ENCODE measurements at places on chromosomes 4 and X.

- peak; percentile 42 for DNase-seq
Observed at GRCh38 chr4:1246111-1246881, 2.6 kb downstream of the CTBP1 start.

DNA sequence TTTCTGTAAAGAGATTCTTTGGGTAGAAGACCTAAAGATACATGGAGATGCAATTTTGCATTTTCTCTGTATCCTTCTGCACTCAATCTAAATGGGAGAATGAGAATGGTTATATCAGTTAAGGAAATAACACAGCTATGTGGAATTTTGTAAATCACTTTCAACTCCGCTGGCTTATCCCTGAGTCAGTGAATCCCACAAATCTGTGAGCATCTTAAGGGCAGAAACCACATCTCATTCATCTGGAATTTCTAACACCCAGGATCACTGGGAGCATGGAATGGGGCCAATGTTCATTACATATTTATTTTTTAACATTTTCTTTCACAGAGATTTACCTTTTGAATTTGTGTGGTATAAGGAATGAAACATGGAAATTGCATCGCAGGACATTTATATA is 167.8 kb downstream of the CFAP47 start:
- DNase-seq: no peak

DNA sequence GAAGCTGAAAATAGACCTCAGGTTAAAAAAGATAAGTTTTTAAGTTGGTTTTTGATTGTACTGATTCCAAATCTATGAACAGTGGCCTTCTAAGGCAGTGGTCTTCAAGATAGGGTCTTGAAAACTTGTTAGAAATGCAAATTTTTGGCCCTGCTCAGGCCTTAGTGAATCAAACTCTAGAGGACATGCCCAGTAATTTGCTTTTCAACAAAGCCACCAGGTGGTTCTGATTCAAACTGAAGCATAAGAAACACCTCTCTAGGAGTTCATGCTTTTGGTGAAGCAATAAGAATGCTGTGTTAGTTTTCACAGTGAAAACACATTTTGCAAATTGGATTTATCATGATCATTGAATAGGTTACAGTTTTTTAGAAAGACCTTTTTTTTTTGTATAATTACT is 1849.4 kb upstream of the AGA start:
- DNase-seq: no peak

DNA sequence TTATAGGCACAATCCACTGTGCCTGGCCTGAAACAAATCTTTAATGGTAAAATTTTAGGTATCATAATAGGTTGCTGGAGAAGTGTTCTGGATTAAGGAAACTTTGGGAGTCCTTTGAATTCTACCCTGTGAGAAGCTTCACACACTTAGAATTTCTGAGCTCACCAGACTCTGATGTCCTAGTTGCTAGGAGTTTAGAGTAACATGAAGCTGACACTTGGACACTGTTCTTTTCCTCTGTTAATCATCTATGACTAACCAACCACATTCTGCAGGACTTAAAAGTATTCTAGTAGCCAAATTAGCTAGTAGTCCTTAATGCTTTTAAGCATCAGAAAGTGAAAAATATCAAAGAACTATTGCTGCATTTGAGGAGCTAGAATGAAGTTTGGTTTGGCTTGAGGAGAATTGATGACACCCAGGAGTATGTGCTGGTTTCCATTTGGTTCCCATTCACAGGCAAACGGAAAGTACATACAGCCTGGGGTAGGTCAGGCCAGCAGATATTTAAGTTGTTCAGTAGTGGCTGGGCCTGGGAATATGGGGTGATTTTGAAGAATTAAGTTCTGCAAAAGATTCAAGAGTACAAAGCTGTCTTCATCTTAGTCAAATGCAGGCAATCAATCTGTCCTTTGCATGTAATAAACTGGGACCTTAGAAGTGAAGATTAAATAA is 38.8 kb upstream of the IGFBP7 start:
- no peak for DNase-seq

- DNase-seq: no peak
Observed at GRCh38 chr4:175407926-175408325, 404.1 kb downstream of the GPM6A start.

GRCh38 chr4:163693776-163694175 is 199.3 kb downstream of the TMA16 start:
- no peak for DNase-seq

DNA sequence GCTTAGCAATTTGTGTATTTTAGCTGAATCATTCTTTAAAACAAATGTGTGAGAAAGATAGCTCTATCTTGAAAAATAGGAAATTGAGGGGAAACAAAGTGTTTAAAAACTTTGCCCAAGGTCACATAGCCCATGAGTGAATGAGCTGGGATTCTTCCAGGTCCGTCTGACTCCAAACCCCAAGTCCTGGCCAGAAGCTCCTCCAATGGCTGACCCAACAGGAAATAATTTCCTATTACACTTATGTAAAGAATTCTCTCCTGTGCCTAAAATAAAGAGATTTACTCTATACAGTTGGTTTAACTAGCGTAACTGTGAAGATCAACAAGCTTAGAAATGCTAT is 287.6 kb downstream of the ARHGAP24 start:
- no peak for DNase-seq

GRCh38 chr4:57124145-57124544 is 14.0 kb upstream of the IGFBP7 start:
- no peak for DNase-seq

All from GM20000 (cell line).